ENCODE measurements at places on chromosomes 13 and 19.

DNA sequence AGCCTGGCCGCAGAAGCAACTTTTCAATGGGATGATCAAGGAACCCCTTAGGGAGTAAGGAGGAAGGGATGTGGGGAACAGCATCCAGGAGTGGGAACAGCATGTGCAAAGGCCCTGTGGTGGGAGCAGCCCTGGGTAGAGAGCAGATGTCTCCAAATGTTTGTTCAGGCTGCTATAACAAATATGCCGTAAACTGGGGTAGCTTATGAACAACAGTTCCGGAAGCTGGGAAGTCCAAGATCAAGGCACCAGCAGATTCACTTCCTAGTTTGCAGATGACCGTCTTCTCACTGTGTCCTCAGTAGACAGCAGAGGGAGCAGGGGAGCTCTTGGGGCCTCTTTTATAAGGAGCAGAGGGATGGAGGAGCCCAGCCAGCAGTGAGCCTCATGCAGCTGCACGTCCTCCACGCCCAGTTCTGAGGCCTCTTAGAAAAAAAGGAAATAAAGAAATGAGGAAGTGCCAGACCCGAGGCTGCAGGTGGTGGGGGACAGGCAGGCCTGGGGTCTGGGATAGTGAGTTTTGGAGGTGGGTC is 4.2 kb upstream of the LRRC25 start:
- DNase-seq = peak; percentile 89

DNA sequence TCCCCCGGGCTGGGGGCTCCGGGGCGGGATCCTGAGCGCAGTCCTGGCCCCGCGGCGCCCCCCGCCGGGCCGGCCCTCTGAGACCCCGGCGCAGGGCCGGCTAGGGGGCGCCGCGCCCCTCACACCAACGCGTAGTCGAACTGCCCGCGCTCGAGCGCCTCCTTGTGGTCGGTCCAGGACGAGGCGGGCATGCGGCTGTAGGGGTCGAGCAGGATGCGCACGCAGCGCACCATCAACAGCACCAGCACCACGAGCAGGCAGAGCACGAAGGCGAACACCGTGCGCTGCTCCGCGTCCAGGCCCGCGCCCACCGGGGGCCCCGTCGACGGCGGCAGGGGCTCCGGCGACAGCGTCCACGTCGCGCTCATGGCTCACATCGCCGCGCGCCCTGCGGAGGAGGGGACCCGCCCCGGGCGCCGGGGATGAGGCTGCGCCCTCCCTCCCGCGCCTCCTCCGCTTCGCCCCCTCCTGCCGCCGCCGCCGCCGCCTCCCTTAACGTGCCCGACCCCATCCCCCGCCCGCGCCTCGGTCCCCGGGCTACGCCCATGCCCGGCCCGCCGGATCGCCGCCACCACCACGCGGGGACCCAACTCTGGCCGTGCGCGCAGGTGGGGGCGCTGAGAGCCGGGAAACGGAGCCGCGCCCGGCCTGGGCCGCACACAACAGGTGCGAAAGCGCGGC is 624 bp downstream of the CTXN1 start:
- DNase-seq = no peak

DNA sequence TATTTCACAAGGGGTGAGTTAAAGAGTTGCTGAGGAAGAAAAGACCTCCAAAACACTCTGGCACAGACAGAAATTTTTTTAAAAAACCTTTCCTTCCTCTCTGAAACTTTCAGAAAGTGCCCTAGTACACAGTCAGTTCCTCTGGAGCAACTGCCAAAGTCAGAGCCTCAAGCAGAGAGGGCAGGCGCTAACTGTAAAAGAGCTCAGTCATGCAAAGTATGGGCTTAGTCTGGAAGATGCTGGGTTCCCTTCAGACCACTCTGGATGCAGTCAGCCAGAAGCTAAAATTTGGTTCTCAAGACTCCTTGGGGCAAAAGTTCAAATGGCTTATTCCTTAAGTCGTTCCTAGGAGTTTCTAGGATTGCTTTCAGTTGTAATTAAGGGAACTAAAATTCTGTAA is 671.6 kb downstream of the PCDH9 start:
- DNase-seq = no peak

GRCh38 chr13:19955873-19956559 is 2.5 kb upstream of the ZMYM2 start:
- DNase-seq = no peak

DNA sequence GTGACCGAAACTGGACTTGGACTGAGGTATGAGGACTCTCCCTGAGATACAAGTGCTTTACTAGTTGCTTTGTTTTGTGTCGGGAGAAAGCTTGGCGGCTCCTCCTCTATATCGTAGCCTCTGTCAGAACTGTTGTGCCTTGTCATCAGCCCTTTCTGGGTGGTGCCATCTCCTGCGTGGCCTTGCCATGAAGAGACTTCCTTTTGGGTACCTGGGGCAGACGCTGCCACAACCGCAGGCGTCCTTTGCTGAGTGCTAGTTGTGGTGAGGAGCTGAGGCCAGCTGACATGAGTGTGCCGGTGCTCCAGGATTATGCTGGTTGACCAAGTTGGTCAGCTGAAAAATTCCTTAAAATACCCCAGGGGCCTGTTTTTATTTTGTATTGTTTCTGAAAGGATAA is 124.5 kb downstream of the AKAP11 start:
- no peak for DNase-seq

DNA sequence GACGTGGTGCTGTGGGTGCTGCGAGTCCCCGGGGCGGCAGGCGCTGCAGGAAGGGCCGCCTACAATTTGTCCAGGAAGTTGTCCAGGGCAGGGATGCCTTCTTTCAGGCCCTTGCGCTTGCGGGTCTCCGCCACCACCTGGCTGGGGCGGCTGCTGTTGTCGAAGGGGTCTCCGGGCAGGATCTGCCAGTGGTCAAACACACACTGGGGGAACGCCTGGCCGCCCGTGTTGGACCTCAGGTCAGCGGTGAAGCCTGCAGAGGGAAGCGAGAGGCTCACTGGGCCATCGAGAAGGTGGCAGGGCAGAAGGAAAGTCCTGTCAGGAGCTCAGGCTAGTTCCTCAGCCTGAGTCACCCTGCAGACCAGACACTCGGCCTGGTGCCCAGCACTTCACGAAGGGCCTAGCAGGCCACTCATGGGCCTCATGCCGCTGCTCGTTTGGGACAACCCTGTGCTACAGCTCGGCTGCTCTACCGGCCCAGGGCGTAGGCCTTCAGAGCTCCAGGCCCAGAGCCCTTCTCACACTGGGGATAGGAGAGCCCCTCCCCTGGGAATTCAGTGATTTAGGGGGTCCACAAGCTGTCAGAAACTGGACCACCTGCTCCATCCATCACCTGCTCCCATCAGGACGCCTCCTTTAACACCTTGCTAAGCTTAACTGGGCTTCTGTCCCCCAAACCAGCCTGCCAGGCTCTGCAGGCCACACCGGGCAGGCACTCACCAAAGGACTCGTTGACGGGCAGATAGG is 5.8 kb upstream of the DAPK3 start:
- peak; percentile 65 for DNase-seq

- peak; percentile 50 for DNase-seq
Measured at GRCh38 chr13:113420833-113421600, 32.3 kb downstream of the ADPRHL1 start.

DNA sequence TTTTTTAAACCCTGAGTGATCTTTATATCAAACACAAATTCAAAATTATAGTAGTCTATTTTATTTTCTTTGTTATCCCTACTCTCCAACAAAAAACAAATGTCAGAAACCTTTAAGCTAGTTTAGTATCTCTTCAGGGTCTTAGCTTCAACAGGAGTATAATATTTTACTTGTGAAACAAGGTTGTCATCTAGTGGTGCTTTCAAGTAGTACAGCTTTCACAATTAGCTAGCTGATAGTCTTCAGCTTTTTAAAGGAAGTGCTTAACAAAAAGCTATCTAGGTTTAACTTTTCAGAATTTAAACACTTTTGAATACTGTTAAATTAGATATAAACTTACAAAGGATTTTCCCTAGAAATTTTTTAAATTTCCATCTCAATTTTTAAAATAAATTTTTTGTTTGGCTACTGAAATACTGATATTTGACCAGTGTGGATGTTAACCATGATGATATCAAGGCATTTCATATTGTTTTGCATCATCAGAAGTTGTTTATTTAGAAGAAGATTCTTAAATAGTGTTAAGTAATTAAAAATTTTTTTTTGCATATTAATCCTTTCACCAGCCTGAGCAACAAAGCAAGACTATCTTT is 34.2 kb downstream of the TDRD3 start:
- no peak for DNase-seq

DNA sequence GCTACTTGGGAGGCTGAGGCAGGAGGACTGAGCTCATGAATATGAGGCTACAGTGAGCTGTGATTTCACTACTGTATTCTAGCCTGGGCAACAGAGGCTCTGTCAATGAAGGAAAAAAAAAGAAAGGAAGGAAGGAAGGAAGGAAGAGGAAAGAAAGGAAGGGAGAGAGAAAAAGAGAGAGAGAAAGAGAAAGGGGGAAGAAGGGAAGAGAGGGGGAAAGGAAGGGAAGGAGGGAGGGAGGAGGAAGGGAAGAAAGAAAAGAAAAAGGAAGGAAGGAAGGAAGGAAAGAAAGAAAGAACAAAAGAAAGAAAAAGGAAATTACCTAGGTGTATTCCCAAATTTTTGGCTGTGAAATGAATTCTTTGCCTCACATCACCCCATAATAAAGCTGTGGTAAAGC is 7.2 kb upstream of the RFX2 start:
- DNase-seq = no peak

DNA sequence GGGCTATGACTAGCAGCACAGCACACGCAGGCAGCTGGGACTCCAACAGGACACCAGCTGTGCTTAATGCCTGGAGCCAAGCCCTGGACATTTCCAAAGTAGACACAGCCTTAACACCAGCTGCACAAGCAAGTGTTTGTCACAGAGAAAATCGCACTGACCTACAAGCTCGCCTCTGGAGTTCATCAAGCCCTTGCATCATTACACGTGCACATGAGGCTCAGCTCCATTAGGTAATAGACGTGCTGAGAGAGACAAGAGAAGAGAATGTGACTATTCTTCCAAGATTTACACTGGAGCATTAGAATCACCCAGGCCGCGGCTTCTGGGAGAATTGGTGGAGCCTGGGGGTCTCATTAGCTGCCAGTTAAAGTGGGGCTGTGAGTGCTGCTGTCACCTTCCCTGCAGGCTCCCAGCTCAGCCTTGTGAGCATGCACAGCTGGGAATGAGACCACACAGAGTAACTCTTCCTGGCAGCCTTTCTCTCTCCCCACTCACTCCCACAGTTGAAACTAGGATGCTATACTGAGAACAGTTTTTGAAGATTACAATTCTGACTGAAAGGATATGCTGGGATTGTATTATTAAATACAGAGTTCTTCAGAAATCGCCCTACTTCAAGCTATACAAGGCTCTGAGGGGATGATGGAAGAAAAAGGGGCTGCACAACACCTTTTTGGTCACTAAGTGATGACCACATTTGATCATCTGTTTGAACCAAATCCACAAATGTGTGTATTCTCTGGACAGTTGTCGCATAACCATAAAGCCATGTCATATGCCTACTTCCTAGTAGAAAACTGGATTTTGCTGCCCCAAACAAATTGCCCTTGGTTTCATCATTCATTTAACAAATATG is 10.5 kb downstream of the STOML3 start:
- DNase-seq = peak; percentile 77

Data from Right ventricle myocardium inferior (tissue), 1 donor.